ENCODE measurements at places on chromosomes 3 and 15.

DNA sequence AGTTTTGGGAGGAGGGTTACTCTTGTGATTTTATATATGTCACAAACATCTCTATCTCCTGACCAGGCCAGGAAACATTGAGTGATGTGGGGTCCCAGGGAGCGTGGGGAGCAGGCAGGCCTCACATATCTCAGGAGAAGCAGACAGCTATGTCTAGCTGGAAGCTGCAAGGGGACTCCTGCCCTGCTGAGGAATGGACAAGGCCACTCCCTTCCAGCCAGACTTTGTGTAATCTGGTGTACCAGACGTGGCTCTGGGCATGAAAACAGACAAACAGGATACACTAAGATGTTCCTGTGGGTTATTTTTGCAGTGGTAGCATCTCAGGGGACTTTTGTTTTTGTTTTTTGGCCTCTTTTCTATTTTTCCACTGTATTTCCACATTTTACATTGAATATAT, 23.2 kb downstream of the CYP8B1 start:
- no peak for DNase-seq

GRCh38 chr3:42226470-42227425, 39.2 kb downstream of the CCK start:
- DNase-seq = no peak

DNA sequence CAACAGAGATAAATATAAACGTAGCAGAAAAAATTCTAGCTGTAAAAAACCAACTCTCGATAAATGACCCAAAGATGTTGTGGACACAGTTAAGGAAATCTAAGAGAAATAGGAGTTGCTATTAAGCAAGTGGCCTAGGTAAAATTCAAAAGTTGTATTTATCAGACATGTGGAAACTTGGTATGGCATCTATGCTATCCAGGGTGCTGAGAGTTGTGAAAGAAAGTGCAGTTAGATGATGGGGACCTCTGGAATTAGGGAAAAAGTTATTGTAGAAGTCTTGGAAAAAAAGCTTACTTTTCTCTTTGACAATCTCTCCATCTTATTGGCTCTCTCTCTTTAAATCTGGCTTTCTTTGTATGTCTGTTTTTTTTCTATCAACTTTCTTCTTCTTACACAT, 1090.9 kb downstream of the TBL1XR1 start:
- DNase-seq = no peak

DNA sequence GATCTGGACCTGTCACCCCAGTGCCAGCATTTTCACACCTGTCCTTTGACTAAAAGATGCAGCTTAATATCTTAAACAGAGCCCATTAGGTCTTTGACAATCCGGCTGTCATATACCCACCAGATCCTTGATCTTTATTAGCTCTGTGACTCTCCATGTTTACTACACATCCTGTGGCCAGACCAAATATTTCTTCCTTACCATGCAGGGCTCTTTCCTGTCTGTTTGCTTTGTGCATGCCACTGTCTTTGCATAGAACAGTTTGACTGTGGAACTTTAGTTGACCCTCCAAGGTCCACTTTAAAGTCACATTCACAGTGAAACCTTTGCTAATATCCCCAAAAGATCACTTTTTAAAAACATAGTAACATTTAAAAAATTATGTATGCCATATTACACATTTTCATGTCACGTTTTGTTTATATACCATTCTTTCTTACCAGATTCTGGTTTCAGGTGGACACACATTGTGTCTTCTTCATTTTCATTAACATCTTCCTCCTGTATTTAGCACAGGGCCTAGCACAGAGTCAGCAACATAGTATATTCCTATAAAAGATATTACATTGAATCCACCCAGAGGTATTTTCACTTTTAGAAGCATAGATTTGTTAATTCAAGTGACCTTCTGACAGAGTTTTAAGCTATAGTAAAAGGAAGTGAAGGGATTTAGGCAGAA, 95.8 kb downstream of the RAP2B start:
- DNase-seq = no peak

- DNase-seq = no peak
Observed at GRCh38 chr15:32682977-32683630, 34.7 kb upstream of the GREM1 start.

DNA sequence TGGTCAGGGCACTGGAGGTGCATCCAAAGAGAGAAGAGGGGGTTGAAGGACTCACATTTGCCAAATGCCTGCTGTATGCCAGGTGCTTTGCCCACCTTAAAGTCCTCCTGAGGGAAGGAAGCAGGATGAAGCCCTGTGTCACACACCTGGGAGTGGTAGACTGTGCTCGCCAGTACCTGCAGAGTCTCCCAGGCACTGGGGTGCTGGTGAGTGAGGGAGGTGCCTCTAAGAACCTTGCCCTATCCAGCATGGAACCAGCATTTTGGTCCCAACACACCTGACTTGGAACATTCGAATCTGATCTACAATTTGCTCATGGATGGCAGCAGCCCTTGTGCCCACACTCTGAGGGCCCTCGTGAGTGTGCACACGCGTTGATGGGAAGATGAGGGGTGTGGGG, 76.7 kb downstream of the SEC22A start:
- no peak for DNase-seq

GRCh38 chr3:31924610-31925270, 56.3 kb downstream of the OSBPL10 start:
- no peak for DNase-seq

GRCh38 chr15:50017522-50017921, 101.5 kb downstream of the ATP8B4 start:
- no peak for DNase-seq

GRCh38 chr3:177758126-177758525, 560.8 kb upstream of the TBL1XR1 start:
- no peak for DNase-seq

DNA sequence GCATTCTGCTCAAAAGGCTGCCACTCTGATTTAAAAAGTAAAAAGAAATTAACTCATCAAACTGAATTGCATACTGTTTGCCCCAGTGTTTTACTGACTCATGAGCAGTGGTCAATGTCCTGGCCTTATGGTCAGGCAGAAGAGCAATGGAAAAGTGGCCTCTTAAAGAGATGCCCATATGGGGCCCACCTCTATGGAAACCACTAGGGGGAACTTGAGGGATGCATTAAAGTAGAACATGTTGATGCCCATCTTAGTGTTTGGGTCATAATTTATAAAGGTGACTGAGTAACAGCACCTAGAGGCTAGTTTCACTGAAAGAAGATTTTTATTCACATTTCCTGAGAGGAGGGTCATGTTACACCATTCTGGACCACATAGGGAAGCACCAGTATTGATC, 66.5 kb upstream of the RNU6-1 start:
- no peak for DNase-seq

GRCh38 chr3:55094676-55095075, 166.8 kb upstream of the LRTM1 start:
- no peak for DNase-seq

DNA sequence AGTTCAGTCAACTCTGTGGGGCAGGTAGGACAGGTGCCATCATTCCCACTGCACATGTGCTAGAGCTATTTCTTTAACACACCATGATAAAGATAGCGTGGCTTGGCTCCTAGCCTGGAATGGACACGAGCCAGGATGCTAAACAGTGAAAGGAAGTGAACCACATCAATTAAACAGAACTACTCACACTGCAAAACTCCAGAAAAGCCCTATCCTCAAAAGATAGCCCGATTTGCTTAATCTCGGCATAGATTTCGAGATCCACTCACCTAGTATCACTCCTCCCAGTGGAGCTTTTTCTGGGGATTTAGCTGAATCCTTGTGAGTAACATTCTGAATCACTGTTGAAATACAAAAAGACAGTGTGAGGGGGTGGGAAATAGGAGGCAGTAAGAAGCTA, 118.0 kb downstream of the ABI3BP start:
- no peak for DNase-seq

DNA sequence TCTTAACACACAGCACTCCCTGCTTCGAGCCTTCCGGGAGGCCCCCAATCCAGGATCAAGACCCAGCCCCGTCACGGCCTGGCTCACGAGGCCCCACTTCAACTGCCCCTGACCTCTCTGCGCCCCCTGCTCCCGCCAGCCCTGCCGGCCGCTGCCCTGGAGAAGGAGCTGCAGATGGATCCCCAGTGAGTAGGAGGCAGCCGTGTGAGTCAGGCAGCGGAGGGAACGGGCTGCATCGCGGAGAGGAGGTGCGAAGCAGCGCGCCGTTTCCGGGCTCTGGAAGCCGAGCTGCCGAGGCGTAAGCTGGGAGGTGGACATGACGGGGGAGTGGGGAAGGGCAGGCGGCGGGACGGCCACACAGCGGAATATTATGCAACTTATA, 133.4 kb downstream of the TPRA1 start:
- DNase-seq = no peak

GRCh38 chr3:46717447-46718231, at the start of gene PRSS50:
Gene PRSS50, minus strand, starts transcription at chr3:46717869. Its CDS starts 45 bp downstream, at chr3:46717824.
- DNase-seq = no peak

GRCh38 chr3:73604451-73604850, 20.3 kb downstream of the PDZRN3 start:
- no peak for DNase-seq

- no peak for DNase-seq
Observed at GRCh38 chr3:85433319-85433718, 474.5 kb downstream of the CADM2 start.

GRCh38 chr3:32641356-32641755, 43.6 kb upstream of the CNOT10 start:
- DNase-seq = no peak

DNA sequence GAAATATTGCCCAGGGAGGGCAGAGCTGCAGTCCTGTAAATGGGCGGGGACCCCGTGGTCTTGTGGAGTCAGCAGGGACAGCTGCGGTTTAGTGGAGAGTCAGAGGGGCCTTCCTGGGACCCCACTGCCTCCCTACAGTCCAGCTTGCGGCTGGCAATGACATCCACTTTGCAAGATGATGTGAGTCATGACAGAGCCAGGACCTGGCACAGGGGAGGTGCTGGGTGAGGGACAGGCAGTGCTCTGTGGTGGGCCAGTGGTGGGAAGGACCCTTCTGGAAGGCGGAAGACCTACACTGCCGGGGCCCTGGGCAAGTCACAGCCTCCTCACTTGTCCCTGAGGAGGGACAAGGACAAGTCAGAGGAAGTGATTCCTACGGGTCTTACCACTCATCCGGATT, 17.8 kb downstream of the APBA2 start:
- no peak for DNase-seq

- DNase-seq = no peak
Observed at GRCh38 chr3:146468671-146469149, 651 bp downstream of the PLSCR2 start.

DNA sequence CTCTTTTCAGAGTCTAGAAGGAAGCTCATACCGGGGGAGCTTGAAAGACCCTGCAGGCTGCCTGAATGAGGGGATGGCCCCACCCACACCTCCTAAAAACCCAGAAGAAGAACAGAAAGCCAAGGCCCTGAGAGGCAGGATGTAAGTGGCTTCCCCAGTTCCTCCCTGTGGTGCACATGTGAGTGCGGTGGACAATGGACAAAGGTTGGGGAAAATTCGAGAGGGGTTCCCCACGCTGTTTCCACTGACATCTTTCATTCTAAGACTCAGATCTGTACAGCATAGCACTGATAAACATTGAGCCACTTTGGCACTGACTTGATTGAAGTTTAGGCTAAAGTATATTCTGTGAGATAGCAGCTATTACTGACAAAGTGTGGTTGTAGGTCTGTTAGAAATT, 79.5 kb upstream of the UMPS start:
- no peak for DNase-seq

DNA sequence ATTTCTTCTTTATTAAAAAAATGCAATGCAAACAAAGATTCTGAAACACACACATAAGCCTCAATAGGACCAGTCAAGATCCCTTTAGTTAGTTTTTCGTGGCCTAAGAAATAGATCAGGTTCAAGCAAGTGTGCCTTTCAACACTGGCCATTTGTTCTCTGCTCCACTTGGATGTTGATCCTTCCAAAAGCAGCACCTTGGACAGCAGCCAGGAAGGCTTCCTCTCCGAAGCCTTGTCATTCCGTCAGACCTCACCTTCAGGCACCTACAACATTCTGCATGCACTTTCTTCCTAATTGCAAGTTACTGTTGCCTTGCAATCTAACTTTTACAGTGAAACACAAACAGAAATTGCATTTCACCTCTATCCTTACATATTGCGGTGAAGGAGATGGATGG, 155.9 kb upstream of the FEZF2 start:
- DNase-seq = no peak

DNA sequence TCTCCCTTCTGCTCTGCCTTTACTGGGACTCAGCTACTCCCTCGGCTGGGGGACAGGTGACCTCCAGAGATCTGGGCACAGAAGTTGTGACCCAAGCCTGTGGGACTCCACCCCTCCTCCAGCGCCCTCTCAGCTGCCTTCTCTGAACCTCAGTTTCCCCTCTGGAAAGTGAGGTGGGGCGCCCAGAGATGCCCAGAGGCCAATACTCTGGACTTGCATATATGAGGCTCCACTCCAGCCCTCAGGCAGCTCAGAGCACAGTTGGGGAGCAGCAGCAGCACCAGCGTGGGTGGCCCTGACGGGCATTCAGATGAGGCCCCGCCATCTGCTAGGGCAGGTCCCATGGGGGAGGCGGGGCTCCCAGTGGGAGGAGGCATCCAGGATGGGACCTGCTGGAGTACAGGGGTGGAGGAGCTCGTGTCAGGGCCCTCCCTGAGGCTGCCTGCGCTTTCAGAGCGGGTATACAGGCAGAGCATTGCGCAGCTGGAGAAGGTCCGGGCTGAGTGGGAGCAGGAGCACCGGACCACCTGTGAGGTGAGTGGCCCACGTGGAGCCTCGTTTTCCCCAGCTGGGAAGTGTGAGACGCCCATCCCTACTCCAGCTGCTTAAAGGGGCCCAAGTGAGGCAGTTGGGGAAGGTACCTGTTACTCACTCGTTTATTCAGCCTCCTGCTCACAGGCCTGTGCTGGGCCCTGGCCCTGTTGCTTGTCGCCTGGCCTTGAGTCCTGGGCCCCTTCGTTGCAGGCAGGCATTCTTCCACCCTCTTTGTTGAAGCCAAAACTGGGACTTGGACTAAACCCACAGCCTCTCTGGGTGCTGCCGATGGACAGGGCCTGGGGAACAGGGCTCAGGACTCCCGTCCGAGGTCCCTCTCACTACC, 35.4 kb downstream of the PSTPIP1 start:
- DNase-seq = no peak

GRCh38 chr3:174218016-174218415, 641.1 kb upstream of the NAALADL2 start:
- no peak for DNase-seq

GRCh38 chr3:197711973-197712707, 24.6 kb downstream of the RUBCN start:
- peak; percentile 64 for DNase-seq

DNA sequence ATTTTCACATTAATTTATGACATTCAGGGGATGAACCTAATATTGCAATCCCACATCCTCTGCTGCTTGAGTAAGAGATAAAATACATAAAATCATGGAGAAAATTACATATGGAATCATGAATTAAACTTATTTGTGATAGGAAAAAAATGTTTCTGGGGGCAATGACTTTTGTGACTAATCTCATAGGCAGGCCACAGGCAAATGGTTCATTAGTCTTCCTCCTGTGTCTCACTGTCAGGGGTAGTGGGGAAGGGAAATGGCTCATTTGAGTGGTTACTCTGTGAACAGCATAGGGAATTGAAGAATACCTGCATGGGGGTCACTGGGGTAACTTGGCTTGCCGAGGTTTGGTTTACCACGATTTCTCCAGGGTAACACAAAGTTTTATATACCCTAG, 72.0 kb downstream of the TFG start:
- no peak for DNase-seq

Data from stimulated activated CD8-positive, alpha-beta memory T cell treated with anti-CD3 and anti-CD28 coated beads, Interleukin-7, amount 100 ng/mL, for 1 hour (primary cell).